ENCODE measurements at places on chromosomes 4 and X.

GRCh38 chr4:47471591-47471990 is 8.1 kb upstream of the COMMD8 start:
- no peak for DNase-seq

GRCh38 chr4:81432825-81433224 is 38.9 kb downstream of the RASGEF1B start:
- DNase-seq: no peak

- DNase-seq: no peak
These were observed 51.2 kb downstream of the TBC1D14 start for GRCh38 chr4:6960628-6961412.

GRCh38 chr4:115154826-115155225 is 41.4 kb upstream of the NDST4 start:
- DNase-seq: no peak

- DNase-seq: no peak
These were observed 448.4 kb downstream of the RAPGEF2 start for GRCh38 chr4:159551281-159551680.

- DNase-seq: no peak
These were observed 215.8 kb upstream of the LEF1 start for GRCh38 chr4:108384544-108384943.

GRCh38 chr4:90328558-90328957 is 201.4 kb downstream of the CCSER1 start:
- no peak for DNase-seq

DNA sequence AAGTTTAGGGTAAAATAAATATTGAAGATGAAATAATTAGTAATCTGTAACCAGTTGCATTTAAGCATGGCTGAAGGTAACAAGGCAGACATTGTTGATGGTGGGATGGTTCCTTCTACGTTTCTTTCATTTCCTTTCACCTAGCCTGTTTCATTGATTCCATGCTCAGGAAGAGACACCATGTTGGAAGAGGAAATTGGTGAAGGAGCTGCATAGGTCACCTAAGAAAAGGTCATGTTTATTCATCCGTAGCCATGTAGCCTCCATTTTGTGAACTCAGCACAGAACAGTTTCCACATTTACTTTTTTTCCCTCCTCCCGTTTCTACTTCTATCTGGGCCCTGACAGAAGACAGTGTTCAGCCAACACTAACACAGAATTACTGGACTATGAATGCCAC is 3.8 kb downstream of the ADH1B start:
- no peak for DNase-seq

- no peak for DNase-seq
These were observed 227.3 kb upstream of the TENM3 start for GRCh38 chr4:182015893-182016292.

GRCh38 chr4:142264961-142265360 is 581.1 kb downstream of the INPP4B start:
- DNase-seq: no peak

DNA sequence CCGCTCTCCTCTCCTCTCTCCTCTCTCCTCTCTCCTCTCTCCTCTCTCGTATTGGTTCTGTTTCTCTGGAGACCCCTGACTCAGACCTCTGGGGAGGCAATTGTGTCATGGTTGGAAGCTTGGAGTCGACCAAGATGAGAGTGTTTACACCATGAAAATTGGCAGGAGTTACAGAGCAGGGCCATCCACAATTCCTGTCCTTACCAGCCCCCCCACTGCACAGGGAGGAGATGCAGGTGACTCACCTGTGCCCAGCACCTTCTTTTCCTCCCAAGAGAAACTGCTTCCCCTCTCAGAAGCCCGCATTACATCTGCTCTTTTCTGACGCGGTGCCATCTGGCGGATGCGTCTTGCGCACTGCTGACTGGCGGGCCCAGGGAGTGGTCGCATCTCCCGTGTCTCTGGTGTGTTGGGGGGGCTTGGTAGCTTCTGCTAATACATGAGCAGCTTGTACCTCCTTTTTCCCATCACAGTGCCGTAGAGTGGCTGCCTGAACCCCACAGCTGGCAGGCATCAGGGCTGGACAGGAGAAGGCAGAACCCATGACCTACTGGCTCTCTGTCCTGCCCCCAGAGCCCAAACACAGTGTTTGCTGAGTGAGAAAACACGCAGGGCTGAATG is 31.4 kb upstream of the GPR78 start:
- no peak for DNase-seq

DNA sequence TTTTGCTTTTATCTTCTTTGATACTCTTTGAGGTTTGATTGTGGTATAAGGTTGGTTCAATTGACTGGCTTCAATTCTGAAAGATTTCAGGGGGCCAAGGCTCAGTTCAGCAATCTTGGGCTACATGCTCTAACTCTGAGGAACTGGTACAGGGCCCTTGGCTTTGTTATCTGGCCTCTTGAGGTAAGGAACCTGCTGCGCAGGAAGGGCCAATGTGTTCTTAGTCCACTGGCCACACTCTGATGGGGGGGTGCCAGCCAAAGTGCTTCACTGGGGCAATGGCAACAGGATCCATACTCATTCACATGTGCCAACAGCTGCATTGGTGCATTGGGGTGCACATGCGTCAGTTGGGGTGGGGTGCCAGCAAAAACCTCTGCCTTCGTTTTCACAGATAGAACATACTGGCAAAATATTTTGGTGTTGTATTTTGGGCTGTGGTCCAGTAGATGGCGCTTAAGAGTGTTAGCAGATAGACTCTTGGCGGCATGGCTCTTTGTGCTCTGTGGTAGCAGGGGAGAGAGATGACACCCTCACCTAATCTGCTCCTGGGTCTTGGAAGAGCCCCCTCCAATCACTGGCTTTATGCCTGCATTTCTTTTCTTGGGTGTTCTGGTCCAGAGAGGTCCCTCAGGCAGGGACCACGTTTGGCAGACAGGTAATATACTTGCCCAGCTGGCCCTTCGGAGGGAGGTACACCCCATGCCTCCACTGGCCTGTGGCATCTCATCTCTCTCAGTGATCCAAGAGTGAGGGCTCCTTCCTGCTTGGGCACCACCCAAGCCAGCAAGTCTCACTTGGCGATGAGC is 42.9 kb downstream of the NDST3 start:
- no peak for DNase-seq

DNA sequence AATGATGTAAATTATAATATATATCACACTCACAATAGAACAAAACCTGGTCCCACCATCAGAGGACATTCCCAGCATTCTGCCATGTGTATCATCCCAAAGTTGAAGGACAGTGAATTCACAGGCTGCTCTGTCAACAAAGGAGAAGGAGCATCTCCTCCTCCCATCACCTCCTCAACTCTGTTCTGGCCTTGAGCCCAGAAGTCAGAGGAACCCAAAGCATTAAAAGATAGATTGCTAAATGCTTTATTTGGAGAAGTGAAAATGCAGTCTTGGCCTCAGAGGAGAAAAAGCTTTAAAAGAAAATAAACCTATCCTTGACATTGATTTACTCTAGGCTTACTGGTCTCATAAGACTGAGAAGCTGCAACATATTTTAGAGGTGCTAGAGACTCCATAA is 268.8 kb upstream of the RASGEF1B start:
- no peak for DNase-seq

- DNase-seq: no peak
These were observed 179.8 kb downstream of the SCFD2 start for GRCh38 chr4:53185869-53186585.

DNA sequence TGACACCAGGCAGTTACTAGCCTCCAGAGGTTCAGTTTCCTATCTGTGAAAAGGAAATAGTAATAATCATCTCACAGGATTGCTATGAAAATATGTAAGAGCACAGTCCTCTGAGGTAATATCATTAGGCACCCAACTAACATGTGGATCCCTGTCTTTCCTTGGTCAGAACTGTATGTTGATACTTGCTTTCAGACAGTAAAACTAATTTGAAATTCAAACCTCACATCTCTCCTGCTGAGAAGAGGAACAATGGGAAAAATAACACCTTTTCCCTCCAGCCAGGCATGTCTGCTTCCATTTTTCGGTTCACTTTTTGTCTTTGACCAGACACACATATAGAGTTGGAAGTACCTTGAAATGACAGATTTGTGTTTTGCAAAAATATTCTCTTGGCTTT is 262.7 kb downstream of the IL15 start:
- no peak for DNase-seq

DNA sequence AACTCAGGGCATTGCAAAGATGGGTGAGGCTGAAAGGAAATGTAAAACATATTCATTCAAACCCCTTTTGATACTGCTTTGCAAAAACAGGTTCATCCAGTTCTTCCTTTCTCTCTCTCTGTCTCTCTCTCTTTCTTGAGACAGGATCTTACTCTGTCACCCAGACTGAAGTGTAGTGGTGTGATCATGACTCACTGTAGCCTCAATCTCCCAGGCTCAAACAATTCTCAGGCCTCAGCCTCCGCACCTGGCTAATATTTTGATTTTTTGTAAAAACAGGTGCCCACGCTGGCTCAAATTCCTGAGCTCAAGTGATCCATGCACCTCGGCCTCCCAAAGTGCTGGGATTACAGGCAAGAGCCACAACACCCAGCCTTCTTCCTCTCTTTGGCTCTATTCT is 15.6 kb upstream of the DCHS2 start:
- DNase-seq: no peak

- no peak for DNase-seq
These were observed 824 bp downstream of the TBC1D14 start for GRCh38 chr4:6910340-6910959.

DNA sequence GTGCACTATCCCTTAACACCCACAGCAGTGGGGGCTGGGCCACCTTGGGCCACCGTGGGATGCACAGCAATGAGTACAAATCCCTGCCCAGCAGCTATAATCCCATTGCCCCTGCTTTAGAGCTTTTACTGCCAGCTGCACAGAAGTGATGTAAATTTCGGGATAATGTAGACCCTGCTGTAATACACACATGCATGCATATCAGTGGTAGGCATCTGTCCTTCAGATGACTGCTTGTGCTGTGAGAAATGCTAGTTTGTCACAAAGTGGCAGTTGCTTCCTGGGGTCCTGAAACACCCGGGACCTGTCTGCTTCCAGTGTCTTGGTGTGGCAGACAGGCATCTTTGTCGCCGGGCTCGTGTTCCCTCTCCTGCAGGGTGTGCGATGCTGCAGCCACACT is 14.1 kb downstream of the NSG1 start:
- no peak for DNase-seq

DNA sequence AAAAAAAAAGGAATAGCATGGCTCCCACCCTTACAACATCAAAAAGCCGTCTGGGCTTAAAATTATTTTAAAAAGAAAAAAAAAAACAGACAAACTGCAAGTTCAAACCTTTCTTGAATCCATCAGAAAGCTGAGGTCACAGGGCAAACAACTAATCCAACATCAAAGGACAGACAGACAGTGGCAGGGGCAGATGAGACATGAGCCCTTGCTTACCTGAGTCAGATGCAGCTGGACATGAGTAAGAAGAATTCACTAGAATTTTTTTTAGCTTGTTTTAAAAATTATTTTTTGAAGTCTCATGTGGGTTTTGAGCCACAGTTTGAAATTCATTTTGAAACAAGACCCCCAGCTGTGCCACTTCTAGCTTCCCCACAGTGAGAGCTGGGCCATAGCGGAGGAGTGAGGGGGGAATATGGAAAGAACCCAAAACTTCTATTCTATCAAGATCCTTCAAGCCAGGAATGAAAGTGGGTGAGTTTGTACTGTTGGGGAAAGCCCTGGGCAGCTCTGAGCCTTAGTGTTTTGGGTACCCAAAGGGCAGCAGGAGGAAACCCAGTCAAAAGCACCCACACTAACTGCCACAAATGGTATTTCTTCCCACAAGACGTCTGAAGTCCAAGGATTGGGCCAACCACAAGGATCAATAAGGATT is 111.4 kb downstream of the ATXN3L start:
- DNase-seq: no peak

- DNase-seq: no peak
These were observed 34.0 kb downstream of the LHFPL1 start for GRCh38 chrX:112645774-112646173.

DNA sequence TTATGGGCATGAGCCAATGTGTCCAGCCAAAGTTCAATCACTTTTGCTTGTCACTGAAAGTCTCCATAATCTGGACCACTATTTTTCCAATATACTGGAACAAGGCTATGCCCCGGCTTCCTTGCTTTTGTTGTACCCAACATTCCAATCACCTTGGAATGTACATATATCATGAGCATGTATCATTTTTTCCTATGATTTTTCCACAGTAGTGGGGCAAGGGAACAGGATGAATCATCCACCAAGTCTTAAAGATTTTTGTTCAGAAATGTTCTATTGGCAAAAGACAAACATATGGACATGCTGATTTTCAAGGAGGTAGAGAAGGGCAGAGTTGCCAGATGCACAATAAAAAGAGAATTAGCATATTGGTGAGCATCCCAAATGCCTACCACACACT is 548.1 kb upstream of the INTU start:
- DNase-seq: no peak

- DNase-seq: no peak
These were observed 19.3 kb downstream of the ZFX start for GRCh38 chrX:24168807-24169206.

DNA sequence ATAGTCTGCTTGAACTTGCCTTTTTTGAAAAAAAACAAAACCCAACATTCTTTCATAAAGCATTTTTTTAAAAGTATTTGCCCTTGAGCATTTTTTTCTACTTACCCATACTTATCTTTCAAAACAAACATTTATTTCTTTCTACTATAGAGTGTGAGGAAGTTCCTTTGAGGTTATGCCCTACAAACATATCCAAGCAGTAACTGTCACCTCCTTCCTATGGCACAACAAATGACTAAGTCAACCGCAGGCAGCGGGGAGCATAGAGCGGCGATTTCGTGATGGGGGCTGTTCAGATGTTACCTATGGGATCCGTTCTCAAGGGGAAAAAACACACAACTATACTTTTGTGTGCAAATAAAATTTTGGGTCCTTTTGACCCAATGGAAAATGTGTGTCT is 19.4 kb downstream of the SPRY1 start:
- no peak for DNase-seq

- DNase-seq: no peak
These were observed 3.5 kb downstream of the GPR34 start for GRCh38 chrX:41692162-41692749.

DNA sequence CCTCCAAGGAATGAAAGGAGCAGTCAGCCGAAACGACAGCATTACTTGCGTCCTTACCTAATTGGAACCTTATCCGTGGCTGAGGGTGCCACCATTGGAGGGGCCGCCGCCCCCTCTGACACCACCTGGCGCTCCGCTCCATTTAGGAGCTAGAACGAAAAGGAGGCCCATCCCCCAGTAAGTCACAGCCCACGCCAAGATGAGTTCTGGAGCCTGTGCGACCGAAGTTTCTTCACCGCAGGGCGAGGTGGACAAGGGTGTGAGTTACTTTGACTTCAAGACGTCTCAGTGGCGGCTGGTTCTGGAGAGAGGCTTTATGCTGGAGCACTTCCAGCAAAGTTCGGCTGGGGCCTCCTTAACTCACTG is 729 bp upstream of the IRF2 start:
- DNase-seq: no peak

- DNase-seq: no peak
These were observed 17.2 kb downstream of the NKX6-1 start for GRCh38 chr4:84481860-84482245.

DNA sequence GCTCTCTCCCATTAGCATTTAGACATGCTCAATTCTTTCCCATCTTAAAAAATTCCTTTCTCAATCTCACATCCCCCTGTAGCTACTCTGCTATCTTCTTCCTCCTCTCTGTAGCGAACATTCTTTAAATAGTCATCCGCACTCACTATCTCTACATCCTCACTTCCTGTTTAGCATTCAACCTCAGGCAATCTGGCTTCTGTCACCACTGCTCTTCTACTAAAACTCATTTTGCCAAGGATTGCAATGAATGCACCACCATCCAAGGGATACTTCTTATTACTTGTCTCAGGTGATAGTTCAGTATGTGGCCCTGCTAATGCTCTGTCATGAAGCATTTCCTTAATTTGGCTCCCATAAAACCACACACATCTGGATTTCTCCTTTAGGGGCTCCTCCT is 10.9 kb upstream of the TET2 start:
- DNase-seq: no peak

GRCh38 chr4:93731456-93731855 is 97.1 kb upstream of the ATOH1 start:
- no peak for DNase-seq
